ENCODE measurements at places on chromosomes 5 and 9. TPM values are rescaled to one million over a fixed set of nuclear protein-coding genes. Genes with fewer than 3 reads are reported as not detected.

TAF11L10 gene
- not detected for total RNA-seq

TMC1 gene
- 0.90 TPM for total RNA-seq

PRSS3 gene
- total RNA-seq = 32.3 TPM

TSSK1B gene
- total RNA-seq = not detected

SLC36A1 gene
- 14.5 TPM for total RNA-seq

LCN1 gene
- not detected for total RNA-seq

SLC36A3 gene
- total RNA-seq = not detected

OTP gene
- total RNA-seq = not detected

ZNF658 gene
- total RNA-seq = 2.3 TPM

CYSRT1 gene
- 0.68 TPM for total RNA-seq

DNA sequence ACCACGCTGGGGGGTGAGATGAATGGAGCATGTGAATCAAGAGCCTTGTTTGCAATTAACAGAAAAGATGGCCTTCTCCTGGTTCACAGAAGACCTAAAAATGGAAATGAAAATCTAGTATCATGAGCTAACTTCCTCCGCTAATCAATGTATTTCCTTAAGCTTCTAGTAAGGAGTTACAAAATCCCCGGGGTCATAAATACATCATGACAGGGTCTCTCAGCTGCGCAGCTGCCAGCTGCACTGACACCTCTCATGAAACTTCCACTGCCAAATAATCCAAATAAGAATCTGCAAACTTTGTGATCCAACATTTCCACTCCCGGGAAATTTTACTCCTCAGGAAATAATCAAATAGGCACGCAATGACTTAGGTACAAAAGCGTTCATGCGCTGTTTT is 11.9 kb downstream of the MYO10 start:
- no peaks in the 10 kb centered on the region for H3K27me3 ChIP-seq
- H3K4me3 ChIP-seq = no peak overlapping the region
- DNase-seq = no peak

DNA sequence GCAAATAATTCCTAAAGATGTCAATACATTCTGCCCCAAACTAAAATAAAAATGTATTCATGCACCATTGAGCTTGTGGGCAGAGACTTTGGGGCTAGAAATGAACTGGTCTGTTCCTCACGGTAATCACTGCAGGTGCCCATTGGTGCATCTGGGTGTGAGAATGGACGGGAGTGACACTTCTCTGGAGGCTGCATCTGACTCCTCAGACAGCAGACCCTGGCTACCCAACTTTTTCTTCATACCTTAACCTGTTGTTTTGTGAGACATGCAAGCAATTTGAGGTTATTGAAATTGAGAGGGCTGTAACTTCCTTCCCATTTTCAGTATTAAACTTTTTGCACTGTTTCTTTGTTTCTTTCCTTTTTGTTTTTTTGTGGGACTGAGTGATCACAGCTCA is 333.4 kb downstream of the ICE1 start:
- no peak overlapping the region for H3K27ac ChIP-seq
- no peaks in the 10 kb centered on the region for H3K4me1 ChIP-seq
- peaks cover 3% of the 10 kb centered on the region for H3K27me3 ChIP-seq
- DNase-seq = no peak

GRCh38 chr5:16131878-16132277 is 47.7 kb downstream of the MARCHF11 start:
- DNase-seq = no peak
- no peaks in the 10 kb centered on the region for H3K36me3 ChIP-seq
- no peaks in the 10 kb centered on the region for H3K4me1 ChIP-seq
- no peak overlapping the region for H3K27ac ChIP-seq
- no peaks in the 10 kb centered on the region for H3K27me3 ChIP-seq

GRCh38 chr5:56861893-56862485 is 46.6 kb downstream of the MAP3K1 start:
- DNase-seq = no peak
- H3K36me3 ChIP-seq = peaks cover 19% of the 10 kb centered on the region
- no peaks in the 10 kb centered on the region for H3K4me1 ChIP-seq
- no peak overlapping the region for H3K4me3 ChIP-seq

GRCh38 chr9:89531766-89532165 is 33.9 kb upstream of the SEMA4D start:
- H3K36me3 ChIP-seq = no peaks in the 10 kb centered on the region
- no peak overlapping the region for H3K4me3 ChIP-seq
- no peak for DNase-seq

DNA sequence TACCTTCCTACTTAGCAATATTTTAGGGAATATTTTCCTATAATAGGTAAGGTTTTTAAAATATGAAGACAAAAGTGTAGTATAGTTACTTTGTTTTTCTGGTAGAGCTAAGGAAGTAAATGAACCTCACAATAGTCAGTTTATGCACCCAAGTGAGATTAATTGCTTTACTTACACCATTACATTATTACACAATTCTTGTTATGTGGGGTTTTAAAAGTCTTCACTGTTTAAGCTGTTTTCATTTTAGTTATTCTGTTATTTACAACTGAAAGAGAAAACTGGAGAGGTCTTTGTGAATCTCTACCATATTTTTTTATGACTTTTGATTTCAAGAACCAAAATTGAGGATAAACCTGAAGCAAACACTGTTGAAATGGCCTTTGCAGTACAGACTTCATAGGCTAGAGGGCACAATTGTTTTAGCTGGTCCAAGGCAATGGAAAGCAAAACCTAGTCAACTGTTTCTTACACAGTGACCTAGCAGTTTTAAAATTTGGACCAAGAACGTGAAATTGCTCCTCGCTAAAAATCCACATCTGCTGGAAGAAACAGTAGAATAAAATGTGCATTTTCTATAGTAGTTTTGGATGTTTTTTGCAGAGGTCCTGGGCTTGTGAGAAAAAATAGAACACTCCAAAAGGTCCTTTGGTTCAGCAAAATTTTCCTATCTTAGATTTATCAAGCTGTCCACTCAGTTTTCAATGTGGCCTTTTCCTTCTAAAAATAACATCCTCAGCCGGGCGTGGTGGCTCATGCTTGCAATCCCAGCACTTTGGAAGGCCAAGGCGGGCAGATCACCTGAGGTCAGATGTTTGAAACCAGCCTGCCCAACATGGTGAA is 66.4 kb upstream of the FER start:
- H3K4me1 ChIP-seq = peaks cover 6% of the 10 kb centered on the region
- peaks cover 3% of the 10 kb centered on the region for H3K27me3 ChIP-seq

DNA sequence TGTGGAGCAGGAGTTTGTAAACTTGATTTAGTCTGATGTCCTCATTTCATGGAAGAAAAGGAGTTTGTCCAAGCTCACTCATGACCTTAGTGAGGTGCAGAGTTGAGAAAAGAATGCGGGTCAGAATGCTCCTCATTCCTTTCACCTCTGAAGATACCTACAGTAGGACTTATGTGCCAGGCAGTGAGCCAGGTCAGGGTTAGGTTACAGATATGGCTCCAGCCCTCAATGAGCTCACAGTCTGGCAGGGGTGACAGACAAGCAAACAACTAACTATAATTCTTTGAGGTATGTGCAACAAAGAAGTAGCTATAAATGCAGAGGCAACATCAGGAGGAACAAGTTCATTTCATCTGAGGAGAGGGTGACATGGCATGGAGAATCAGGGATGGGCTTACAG is 102.5 kb downstream of the SPATA31D1 start:
- no peak for DNase-seq
- peaks cover 9% of the 10 kb centered on the region for H3K27me3 ChIP-seq
- H3K27ac ChIP-seq = no peak overlapping the region
- no peaks in the 10 kb centered on the region for H3K36me3 ChIP-seq
- H3K4me1 ChIP-seq = no peaks in the 10 kb centered on the region

GRCh38 chr5:74499256-74500050 is 141.1 kb downstream of the ENC1 start:
- H3K27ac ChIP-seq = no peak overlapping the region
- no peaks in the 10 kb centered on the region for H3K27me3 ChIP-seq
- H3K4me3 ChIP-seq = no peak overlapping the region
- no peaks in the 10 kb centered on the region for H3K36me3 ChIP-seq
- peaks cover 11% of the 10 kb centered on the region for H3K4me1 ChIP-seq

- H3K36me3 ChIP-seq = no peaks in the 10 kb centered on the region
- peak overlapping the region; percentile 42 for H3K4me3 ChIP-seq
- H3K27ac ChIP-seq = peak overlapping the region; percentile 75
- no peaks in the 10 kb centered on the region for H3K27me3 ChIP-seq
- peaks cover 55% of the 10 kb centered on the region for H3K4me1 ChIP-seq
- DNase-seq = peak; percentile 66
Observed at GRCh38 chr5:9654886-9655285, 24.7 kb upstream of the TAS2R1 start.

GRCh38 chr9:1042466-1042865 is 7.7 kb upstream of the DMRT2 start:
- no peak for DNase-seq
- H3K27ac ChIP-seq = no peak overlapping the region

DNA sequence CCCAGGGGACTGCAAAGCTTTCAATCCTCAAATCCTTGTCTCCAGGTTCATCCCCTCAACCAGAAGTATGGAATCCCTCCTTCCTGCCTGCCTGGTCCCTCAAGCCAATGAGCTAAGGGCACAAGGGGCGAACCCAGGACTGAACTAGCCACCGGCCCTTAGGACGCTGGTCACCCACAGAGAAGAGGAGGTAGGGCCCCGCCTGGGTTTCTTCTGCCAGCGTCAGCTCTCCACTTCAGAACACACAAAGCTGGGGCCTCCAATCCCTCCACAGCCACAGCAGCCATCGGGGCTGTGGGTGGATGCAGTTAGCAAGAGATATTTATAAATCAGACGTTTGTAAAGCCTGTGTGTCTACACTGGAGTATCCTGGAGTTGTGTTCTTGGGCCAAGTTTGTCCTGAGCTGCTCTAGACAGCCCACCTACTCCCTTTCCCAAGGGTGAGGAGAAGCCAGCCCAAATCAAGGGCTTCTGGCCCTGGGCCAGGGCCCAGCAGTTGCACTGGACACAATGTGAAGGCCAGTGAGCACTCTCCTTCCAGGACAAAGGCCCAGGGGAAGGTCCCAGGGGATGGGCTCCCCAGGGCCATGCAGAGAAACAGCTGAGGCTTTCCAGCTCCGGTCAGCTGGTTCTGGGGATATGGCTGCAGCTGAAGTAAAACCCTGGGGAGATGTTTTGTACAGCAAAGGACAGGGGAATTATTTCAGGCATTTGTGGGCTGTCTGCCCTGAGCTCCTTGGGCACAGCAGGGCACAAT is 18.9 kb downstream of the AMBP start:
- no peaks in the 10 kb centered on the region for H3K4me1 ChIP-seq
- no peak overlapping the region for H3K4me3 ChIP-seq
- peaks cover 5% of the 10 kb centered on the region for H3K36me3 ChIP-seq
- no peak for DNase-seq

DNA sequence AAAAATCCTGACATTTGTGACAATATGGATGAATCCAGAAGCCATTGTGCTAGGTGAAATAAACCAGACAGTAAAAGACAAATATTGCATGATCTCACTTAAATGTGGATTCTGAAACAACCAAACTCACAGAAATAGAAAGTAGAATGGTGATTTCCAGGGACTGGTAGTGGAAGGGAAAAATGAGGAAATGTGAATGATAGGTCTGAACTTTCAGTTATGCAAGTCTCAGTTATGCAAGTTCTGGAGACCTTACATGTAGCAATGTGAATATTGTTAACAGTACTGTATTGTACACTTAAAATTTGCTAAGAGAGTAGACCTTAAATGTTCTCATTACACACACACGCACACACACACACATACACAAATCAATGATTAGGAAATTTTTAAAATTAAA is 84.9 kb downstream of the SLCO4C1 start:
- H3K27me3 ChIP-seq = no peaks in the 10 kb centered on the region
- H3K36me3 ChIP-seq = peaks cover 4% of the 10 kb centered on the region
- H3K4me1 ChIP-seq = no peaks in the 10 kb centered on the region
- no peak overlapping the region for H3K4me3 ChIP-seq

- no peak overlapping the region for H3K27ac ChIP-seq
- H3K4me3 ChIP-seq = no peak overlapping the region
- H3K36me3 ChIP-seq = peaks cover 5% of the 10 kb centered on the region
- DNase-seq = no peak
Observed at GRCh38 chr9:112505607-112506006, 19.0 kb downstream of the KIAA1958 start.

GRCh38 chr9:6015278-6016157 is at the start of gene RANBP6:
Gene RANBP6, minus strand, starts transcription at chr9:6015624. Its CDS starts 17 bp downstream, at chr9:6015607.
- H3K4me3 ChIP-seq = peak within 1 kb of the TSS; percentile 90
- peaks cover 40% of the 10 kb centered on the region for H3K4me1 ChIP-seq
- peak within 1 kb of the TSS; percentile 90 for H3K27ac ChIP-seq
- peaks cover 32% of the 10 kb centered on the region for H3K36me3 ChIP-seq
- DNase-seq = peak; percentile 79

DNA sequence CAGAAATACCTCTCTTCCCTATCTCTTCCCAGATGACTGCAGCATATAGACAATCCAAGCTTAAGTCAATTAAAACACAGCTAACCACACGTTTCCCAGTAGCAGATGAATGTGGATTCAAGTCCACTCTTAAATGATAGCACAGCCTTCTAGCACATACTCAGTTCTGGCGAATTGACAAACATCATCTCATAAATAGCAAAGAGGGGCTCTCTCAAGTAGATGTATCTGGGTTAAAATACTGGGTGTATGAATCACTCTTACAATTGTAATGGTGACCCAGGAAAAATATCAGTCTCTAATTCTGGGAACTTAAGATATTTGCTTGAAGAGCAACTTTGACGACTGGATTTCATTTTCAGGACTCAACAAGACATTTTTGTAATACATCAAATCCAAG is 67.0 kb upstream of the HAPLN1 start:
- H3K27ac ChIP-seq = no peak overlapping the region
- no peaks in the 10 kb centered on the region for H3K27me3 ChIP-seq
- H3K4me3 ChIP-seq = no peak overlapping the region
- DNase-seq = no peak
- H3K36me3 ChIP-seq = no peaks in the 10 kb centered on the region

DNA sequence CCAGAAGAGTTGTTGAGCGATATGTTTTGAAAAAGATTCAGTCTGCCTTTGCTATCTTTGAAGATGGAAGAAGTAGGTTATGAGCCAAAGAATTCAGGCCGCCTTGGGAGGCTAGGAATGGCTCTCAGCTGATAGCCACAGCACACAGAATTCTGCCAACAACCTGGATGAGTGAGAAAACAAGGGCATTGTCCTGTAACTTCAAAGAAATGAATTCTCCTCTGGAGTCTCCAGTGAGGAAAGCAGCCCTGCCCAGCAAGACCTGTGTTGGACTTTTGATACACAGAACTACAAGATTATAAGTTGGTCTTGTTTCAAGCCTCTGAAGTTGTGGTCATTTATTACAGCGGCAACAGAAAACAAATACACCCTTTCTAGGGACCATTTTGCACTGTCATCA is 509.9 kb upstream of the ZNF608 start:
- H3K4me1 ChIP-seq = no peaks in the 10 kb centered on the region
- H3K36me3 ChIP-seq = peaks cover 10% of the 10 kb centered on the region
- H3K27ac ChIP-seq = no peak overlapping the region
- DNase-seq = no peak

- no peak for DNase-seq
- no peak overlapping the region for H3K4me3 ChIP-seq
- H3K27ac ChIP-seq = no peak overlapping the region
- H3K4me1 ChIP-seq = no peaks in the 10 kb centered on the region
Observed at GRCh38 chr5:50439221-50439620, 1.9 kb downstream of the EMB start.

DNA sequence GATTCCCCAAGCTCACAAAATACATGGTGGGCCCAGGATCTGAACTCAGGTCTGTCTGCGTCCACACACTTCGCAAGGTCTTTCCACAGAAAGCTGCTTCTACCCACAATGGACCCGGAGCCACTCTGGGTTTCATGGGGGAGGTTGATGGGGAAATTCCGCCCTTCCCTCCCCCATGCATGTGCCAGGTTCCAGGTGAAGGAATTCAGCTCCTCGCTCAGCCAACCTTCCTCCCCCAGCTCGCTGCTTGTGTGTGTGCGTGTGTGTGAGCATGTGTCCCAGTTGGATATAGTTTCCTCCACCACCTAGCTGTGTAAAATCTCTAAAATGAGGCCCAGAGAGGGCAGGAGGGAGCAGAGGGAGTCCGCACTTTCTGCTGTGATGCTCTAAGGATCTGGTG is 1.0 kb downstream of the PTGS1 start:
- DNase-seq = no peak
- H3K4me3 ChIP-seq = peak overlapping the region; percentile 89
- peaks cover 59% of the 10 kb centered on the region for H3K4me1 ChIP-seq
- peaks cover 1% of the 10 kb centered on the region for H3K27me3 ChIP-seq
- no peak overlapping the region for H3K27ac ChIP-seq
